ENCODE measurements at places on chromosomes 11 and 22.

- no peak for DNase-seq
These were observed 12.1 kb downstream of the HPS4 start for GRCh38 chr22:26471522-26471921.

- DNase-seq: no peak
These were observed 8.2 kb upstream of the SYT8 start for GRCh38 chr11:1826552-1827094.

DNA sequence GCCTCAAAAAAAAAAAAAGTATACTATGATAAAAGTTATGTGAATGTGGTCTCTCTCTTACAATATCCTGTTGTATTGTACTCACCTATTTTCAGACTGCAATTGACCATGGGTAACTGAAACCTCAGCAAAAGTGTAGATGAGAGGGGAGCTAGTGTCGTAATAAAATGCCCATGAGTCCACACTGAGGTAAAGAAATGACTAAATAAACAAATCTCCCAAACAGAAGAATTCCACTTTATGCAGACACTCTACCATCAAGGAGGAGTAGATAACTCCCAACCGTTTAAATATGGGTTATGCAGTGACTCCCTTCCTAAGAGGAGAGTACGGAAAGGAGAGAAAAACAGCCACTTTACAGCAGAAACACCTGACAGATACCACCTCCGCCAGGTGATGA lies 14.6 kb downstream of the GNB1L start:
- no peak for DNase-seq

GRCh38 chr22:36355362-36355761 lies 32.4 kb downstream of the MYH9 start:
- DNase-seq: no peak

DNA sequence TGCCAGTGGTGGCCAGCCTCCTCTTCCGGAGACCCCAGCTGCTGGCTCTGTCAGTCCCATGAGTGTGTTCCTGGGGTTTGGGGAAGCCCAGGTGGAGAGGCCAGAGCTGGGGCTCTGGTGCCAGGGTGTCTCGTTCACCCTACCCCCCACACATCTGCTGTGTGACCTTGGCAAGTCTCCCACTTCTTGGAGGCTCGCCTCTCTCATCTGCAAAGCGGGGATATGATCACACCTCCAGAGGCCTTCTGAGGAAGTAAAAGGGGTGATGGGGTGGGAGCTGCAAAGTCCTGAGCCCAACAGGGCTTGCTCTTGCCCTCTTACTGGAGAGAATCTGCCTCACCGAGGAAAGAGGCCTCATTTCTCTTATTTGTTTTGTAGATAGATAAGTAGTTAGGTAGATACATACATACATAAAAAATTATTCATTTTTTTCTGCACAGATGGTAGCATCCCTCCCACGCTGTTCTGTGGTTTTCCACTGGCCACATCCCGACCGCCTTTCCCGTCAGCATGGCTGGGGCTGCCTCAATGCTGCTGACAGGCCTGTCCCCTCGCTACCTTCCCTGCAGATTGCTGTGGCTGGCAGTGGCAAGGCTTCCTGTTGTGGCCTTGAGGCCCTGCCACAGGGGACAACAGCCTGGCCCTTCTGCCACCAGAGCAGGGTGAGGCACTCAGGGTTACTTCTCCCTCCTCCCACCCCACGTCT lies 23.9 kb downstream of the MYO7A start:
- DNase-seq: no peak

DNA sequence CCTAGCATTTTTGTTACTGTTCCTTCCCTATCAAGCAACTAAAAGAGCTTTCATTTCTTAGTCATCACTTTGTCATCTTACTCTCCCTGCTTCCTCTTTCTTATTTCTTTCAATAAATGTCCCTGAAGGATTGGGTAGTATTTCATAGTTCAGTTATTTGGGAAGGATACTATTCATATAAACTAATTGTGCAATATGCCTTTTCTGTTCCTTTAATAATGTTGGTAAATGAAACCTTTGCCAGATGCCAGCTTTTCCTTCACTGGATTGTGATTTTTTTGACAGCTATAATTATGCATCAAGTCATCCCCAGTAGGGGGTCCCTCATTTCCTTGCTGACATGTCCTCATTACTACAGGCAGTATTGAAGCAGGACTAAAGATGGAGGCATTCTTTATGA lies 101.7 kb downstream of the ATM start:
- DNase-seq: no peak

DNA sequence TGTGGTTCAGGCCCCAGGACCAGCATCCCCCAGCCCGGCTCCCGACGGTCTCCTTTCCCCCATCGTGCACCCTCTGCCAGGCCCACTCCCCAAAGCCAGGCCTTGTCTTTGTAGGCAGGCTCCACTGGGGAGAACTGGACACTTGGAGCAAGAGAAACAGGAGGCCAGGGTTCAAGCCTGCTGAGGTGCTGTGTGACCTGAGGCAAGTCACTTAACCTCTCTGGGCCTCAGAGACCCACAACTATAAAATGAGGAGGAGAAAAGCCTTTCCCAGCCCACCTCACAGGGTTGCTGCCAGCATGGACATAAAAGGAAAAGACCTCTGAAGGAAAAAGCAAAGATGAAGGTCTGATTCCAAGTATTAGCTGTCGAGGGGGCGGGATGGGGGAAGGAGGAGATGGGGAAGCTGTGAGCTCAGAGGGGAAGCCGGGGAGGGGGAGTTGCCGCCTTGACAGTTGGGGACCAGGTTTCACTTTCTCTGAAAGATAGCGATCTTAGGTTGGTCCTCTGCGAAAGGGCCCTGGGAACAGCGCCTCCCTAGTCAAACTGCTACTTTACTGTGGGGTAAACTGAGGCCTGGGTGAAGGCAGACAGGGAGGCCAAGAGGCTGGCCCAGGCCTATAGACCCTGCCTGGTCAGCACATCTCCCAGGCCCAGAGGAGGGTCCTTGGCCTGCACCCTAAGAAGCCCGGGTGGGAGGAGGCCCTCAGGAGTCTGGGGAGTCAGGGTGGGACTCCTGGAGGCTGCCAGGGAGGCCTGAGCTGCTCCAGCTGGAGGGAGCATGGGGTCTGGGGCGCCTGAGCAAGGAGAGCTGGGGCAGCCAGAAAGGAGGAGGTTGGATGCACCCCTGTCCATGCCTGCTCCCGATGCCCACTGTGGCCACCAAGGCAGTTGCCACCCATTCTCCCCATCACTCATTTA lies 991 bp upstream of the OSM start:
- DNase-seq: no peak

DNA sequence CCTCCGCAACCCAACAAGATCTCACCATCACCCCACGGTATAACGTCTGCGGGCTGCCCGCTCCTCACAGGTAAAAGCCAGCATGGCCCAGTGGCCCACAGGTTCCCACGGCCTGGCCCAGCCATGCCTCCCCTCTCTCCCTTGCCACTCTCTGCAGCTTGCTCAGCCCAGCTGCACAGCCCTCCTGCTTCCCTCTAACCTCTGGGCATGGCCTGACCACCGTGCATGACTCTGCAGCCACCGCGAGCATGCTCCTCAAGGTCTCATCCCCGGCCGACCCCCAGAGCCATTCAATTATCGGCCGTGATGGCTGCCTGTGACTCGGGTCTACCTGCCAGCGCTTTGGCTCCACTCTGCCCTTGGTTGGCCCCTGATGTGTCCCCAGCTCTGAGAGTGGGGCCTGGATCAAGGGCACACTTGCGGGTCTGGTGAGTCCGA lies 185.5 kb downstream of the CTTN start:
- no peak for DNase-seq

GRCh38 chr22:38706901-38707195 lies 1.1 kb downstream of the GTPBP1 start:
- no peak for DNase-seq

DNA sequence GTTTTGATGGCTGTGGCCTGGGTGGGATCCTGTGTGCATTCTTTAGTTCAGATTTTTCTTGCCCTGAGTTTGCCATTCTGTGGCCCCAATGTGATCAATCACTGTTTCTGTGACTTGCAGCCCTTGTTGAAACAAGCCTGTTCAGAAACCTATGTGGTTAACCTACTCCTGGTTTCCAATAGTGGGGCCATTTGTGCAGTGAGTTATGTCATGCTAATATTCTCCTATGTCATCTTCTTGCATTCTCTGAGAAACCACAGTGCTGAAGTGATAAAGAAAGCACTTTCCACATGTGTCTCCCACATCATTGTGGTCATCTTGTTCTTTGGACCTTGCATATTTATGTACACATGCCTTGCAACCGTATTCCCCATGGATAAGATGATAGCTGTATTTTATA lies 620 bp downstream of the OR4C16 start:
- DNase-seq: no peak

DNA sequence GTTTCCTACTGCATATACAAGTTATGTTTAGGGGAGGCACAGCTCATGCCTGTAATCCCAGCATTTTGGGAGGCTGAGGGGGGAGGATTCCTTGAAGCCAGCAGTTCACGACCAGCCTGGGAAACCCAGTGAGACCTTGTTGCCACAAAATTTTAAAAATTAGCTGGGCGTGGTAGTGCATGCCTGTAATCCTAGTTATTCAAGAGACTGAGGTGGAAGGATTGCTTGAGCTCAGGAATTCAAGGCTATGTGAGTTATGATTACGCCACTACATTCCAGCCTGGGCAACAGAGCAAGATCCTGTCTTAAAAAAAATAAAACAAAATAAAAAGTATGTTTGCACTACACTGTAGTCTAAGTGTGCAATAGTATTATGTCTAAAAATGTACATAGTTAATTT lies 108.8 kb upstream of the TEAD1 start:
- no peak for DNase-seq

- DNase-seq: no peak
These were observed 4.8 kb upstream of the EMID1 start for GRCh38 chr22:29200901-29201300.

GRCh38 chr22:47465222-47465621 lies 702.8 kb downstream of the TBC1D22A start:
- DNase-seq: no peak

GRCh38 chr11:45643598-45644260 lies 21.7 kb downstream of the CHST1 start:
- DNase-seq: no peak

- no peak for DNase-seq
These were observed 9.2 kb upstream of the KCNE3 start for GRCh38 chr11:74476536-74476935.

DNA sequence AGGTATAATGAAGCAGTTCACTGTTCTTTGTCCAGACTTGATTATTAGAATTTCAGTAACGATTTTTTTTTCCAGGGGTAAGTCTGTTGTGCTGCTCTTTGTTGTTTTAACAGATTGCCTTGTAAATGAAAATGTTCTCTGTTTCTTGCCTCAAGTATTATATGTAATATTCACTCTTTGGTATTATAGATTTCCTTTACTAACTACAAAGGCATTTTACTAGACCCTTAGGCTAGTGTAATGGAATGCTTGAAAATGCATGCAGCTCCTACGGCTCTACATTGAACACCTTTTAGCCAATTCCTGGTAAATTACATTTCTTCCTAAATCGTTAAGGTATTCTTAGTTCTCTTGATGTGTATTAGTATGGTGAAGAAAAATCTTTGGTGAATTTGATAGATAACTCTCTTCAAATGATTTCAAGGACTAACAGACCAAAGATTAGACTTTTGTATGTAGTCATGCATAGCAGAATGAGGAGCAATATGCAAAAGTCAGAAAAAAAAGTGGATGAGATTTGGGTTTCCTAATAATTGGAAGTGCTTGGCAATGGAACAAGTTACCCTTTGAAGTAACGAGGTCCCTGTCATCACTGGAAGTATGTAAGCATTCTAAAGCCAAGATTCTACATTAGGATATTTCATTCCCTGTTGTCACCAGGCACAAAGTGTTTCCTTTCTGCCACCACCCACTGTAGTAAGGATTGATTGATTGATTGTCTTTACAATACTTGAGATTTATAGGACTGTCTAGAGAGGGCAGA lies 113.1 kb downstream of the DBX1 start:
- no peak for DNase-seq

DNA sequence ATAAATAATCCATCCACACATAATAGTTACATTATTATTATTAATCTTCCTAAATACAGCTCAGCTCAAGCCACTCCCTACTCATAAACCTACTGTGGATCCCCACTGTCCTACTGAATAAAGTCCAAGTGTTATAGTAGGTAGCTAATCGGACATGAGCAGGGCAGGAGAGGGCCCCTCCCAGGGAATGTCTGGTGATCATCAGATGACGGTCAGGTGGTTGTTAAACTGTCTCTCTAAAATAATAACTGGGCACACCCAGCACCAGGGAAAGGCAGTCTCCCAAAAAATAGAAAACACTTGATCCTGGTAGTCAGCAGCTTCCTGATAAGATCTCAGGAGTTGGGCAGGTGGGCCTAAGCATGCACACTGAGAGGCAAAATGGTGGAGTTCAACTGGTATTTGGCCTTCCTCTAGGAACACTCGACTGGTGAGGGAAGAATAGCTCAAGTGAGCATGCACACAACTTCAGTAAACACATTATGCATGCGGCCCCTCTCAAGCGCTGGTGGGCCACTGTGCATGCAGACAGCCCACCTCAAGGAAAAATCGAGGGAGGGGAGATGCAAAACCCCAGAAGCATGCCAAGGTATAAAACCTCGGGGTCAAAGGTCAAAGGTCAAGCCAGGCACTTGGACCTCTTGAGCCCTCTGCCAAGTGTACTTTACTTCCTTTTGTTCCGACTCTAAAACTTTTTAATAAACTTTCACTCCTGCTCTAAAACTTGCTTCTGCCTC lies 65.0 kb downstream of the LRRC32 start:
- DNase-seq: no peak

DNA sequence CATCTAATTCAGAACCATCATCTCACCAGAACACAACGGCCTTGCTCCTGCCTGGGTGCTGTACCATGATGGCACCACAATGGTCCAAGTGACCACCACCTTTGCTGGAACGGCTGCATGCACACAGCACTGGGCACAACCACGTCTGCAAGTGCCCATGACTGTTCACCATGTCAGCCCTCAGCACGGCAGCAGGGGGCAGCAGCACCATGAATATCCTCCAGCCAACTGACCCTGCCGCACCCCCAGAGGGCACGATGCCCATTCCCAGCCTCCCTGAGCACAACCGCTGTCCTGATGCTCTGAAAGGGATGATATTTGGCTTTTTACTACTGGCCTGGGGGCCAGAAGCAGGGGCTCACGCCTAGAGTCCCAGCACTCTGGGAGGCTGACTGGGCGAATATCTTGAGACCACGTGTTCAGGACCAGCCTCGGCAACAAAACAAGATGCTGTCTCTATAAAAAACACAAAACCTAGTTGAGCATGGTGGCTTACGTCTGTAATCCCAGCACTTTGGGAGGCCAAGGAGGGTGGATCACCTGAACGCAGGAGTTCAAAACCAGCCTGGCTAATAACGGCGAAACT lies 25.7 kb downstream of the DRD4 start:
- no peak for DNase-seq

DNA sequence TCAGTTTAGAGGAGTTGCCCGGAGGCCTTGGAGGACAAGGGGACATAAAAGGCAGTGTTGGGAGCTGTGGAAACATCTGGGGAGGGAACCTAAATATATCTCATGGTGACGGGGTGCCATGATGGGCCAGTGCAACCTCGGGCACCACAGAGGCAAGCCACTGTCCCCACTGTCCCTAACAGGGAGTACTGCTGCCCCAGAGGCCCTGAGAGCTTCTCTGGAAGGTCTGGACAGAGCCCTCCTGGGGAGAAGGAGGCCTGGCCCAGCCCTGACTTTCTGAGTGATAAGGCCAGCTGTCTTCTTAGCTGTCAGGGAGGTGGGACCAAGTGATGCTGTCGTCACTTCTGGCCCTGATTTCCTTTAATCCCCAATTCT lies 5.5 kb upstream of the P2RY6 start:
- no peak for DNase-seq

GRCh38 chr11:11537372-11537771 lies 84.4 kb downstream of the GALNT18 start:
- no peak for DNase-seq

- DNase-seq: no peak
These were observed 92.7 kb downstream of the NTM start for GRCh38 chr11:131463162-131463561.
